ENCODE measurements at places on chromosomes 5 and 9.

DNA sequence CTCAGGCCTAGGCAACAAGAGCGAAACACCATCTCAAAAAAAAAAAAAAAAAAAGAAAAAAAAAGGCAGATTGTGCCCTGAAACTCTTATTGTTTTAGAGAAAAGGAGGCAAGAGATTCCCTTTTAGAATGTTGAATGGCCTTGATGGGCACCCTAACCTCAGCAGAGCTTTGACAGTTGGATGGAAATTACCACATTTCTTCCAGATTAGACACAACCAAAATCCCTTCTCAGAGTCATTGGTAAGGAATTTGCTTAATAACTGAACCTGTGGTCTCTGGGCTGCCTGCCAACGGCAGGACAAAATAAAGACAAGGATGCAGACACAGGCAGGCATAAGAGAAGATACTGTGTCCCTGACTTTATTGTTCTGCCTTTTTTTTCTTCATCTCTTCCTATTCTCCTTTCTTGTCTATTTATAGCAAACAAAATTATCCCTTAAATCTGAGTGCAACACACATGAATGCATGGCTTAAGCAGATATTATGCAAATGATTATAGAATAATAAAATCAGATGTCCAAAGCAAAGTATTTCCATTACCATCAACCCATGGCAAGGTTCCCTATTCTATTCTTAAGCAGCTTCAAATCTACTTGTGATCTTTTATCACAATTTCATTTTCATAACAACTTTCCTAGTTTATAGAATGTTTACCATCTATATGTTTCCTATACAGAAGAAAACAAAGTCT lies 37.3 kb upstream of the TRIO start:
- no peak for DNase-seq

- no peak for DNase-seq
These were observed 449.3 kb downstream of the PRR16 start for GRCh38 chr5:120913396-120913795.

GRCh38 chr5:22572941-22573340 lies 280.2 kb downstream of the CDH12 start:
- DNase-seq, result no peak

GRCh38 chr9:128899566-128900322 lies 17.8 kb downstream of the LRRC8A start:
- DNase-seq, result no peak

DNA sequence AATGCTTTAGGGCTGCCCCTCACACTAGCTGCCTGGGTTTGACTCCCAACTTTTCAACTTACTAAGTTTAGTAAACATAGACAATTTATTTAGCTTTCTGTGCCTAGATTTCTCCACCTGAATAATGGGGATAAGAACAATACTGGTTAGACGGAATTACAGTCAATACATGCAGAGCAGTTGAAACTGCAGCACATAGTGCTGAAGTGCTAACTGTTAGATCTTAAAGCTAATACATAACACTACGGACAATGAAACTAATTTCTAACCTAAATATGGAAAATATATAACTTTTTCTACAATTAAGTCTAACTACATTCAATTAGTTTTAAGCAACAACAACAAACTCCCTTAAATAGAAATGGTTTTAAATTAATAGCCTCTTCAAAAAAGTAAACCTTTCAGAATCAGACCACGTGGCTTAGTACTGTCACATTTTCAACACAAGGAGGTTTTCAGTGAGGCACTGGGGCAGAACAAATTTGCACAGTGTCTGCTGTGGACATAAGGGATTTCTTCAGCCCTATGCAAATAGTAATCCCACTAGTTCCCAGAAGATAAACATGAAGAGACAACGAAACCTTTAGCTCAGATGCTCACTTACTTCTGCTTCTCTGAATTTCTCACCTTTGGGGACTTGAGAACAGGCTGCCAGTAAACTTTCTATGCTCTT lies 293.4 kb downstream of the EDIL3 start:
- no peak for DNase-seq

- DNase-seq, result no peak
These were observed 62.2 kb upstream of the ADAMTS2 start for GRCh38 chr5:179407191-179408175.

DNA sequence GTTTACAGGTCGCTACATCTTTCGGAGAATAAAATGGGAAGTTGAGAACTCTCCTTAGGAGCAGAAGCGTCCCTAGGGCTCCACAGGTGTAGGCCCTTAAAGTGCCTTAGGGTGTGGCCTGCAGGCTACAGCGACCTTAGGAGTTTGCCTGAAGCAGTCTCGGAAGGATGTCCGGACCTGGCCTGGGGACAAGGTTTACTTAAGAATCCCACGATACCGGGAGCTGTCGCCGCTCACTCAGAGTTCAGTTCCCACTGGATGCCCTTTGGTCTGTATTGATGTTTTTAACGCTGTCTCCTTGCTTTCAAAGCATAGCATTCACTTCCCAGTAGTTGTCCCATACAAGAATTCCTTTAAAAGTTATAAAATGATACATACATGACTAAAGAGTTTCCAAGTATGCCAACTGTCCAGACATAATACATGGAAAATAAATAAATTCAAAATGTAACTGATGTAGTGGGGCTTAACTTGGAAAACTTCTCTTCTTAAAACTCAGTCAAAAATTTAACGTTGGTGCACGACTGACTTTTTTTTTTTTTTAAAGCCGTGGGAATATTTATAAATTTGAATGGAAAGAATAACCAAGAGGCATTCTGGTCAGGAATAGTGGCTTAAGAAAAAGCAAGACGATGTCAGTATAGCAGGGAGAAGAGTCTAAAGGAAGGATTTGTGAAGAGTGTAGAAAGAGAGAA lies 848 bp downstream of the RAD50 start:
- peak; percentile 52 for DNase-seq

DNA sequence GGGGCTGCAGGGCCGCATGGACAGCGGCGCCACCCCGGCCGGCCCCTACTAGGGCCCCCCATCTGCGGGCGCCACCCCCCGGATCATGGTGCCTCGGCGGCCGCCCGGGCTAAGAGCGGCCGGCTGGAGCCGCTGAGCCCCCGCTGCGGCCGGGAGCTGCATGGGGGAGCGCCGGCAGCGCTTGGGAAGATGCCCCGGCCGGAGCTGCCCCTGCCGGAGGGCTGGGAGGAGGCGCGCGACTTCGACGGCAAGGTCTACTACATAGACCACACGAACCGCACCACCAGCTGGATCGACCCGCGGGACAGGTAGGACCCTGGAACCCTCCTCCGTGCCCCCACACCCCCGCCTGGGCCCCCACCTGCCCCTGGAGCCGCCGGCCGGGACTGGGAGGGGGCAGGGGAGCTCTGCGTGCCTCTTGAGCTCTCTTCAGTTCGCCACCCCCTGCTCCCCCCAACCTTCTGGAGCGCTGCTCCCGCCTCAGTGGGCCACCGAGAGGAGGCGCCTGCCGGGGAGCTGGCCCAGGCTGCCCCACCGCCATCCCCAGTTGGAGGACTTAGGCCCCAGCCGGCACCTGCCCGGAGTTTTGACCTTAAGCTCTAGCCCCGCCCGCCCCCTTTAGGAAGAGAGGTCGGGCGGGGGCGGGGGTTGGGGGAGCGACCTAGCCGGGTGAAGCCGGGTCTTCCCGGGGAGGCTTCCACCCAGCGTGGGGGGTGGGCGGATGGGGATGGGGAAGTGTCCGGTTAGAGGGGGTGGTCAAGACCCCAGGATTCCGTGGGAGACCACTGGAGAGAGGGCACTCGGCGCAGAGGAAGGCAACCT lies 730 bp downstream of the WWC1 start:
- DNase-seq, result no peak

DNA sequence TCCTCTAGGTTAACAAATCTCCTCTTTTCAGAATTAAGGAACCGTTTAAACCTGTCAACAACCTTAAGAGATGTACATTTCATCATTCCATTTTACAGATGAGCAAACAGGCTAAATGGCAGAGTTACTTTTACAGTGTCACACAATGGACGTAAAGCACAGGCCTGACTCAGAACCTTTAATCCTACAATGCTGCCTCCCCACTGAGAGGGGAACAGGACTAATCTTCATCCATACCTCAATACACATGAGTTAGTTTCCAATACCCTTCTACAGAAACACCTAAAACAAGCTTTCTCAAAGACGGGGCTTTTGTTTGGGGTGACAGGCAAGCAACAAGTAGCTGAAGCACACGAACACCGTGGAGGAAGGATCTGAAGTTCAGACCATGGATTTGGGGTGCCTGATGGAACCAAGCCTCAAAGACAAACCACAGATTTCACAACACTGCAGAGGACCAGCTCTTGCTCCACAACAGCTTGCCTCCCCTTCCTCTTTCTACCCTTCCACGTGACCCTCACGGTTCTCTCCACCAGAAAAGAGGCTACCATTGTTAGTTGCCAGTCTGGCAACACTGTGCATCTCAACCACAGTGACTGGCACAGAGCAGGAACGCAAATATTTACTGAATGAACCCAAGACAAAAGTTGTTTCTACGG lies 1.8 kb downstream of the RNF130 start:
- DNase-seq, result no peak

GRCh38 chr5:72448368-72448767 lies 58.8 kb downstream of the ZNF366 start:
- no peak for DNase-seq

GRCh38 chr9:38090170-38090569 lies 21.1 kb upstream of the SHB start:
- no peak for DNase-seq

DNA sequence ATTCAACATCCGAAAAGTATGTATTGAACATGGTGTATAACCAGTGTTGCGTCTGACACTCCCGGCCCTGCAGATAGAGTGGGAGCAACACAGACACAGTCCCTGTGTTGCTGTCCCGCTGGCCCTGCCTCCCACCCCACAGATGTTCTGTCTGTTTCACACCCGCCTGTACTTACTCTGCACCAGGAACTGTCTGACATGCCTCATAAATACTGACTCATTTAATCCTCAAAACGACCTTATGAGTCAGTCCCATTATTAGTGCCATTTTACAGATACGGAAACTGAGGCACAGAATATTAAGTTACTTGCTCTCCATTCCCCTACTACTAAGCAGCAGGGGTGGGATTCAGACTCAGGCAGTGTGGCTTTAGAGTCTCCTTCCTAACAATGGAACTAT lies 109.8 kb upstream of the NFIL3 start:
- DNase-seq, result no peak

GRCh38 chr5:114953565-114953964 lies 216.1 kb downstream of the TRIM36 start:
- DNase-seq, result no peak

DNA sequence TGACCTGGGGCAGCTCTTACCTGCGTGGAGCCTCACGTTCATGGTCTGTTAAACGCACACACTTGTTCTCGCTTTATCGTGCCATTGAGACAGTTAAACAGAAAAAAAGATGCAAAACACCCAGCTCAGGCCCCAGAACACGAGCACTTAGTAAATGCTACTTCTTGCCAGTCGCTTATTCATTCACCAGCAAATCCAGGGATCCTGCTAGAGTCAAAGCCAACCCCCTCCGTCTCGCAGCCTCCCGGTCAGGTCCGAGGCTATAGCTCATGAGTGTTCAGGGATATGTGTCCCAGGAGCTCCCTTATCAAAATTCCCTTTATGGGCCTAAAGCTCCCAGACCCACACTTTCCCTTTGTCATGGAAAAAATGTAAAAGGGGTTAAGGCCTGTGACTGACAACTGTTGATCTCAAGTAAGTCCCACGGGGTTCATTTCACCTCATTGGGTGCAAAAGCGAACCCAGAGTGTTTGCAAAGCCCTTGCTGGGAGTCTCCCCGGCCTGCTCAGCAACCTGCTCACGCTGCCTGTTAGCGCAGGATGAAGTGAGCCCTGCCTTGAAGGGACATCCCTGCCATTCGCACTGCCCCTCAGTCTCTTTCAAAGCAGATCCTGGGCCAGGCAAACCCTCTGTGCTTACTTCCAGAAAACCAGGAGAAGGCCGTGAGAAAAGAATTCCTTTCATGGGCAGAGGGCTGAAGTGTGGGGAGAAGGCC lies 40.7 kb downstream of the HRH2 start:
- DNase-seq, result no peak

DNA sequence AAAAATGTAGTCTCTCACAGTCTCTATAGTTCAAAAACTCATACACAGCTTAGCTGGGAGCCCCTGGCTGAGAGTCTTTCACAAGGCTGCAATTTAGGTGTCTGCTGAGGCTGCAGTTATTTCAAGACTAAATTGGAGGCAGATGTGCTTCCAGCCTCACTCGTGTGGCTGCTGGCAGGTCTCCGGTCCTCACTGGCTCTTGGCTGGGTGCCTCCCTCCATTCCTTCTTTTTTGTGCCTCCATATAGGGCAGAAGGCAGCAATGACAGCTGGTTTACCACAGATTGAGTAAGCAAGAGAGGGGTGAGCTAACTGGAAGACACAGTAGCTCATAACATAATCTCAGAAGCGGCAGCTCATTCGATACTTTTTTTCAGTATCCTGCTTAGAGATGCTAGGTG lies 2167.7 kb upstream of the WWC1 start:
- no peak for DNase-seq

GRCh38 chr5:135141303-135142268 lies 107.6 kb upstream of the PITX1 start:
- DNase-seq, result no peak

DNA sequence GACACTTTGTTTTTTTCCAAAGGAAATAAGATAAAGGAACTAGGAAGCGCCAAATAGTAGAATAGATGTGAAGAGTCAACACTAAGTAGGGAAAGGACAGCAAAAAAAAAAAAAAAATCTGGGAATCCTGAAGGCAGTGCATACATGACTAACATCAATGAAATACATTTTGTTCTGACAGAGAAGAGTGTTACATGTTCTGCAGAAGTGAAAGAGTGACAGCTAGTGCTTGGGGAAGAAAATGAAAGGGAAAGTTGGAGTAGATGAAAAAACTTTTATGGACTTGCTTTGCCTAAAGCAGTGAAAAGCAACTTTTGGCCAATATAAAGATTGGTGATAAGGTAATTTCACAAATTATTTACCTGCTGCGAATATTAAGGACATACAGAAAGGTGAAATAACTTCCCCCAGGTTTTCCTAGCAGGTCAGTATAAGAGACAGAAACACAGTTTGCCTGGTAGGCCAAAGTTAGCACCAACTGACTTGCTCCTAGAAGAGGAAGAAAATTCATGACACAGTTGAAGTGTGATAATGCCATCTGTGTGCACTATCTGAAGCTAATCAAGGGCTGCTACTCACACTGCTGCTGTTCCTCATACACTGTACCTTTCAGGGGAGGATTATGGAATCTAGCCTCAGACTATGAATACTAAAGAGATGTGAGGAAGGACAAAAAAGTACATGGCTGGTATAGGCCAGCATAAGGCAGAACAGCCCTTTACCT lies 38.6 kb downstream of the RANBP6 start:
- DNase-seq, result no peak
